ENCODE measurements at places on chromosomes 12 and 14.

- no peak for DNase-seq
These were observed 62.7 kb downstream of the NDUFA12 start for GRCh38 chr12:94940771-94941170.

- no peak for DNase-seq
These were observed 47.1 kb upstream of the KICS2 start for GRCh38 chr12:64269161-64269560.

GRCh38 chr12:42326541-42327226 lies 717 bp downstream of the PPHLN1 start:
- no peak for DNase-seq

GRCh38 chr14:63848890-63849289 lies 3.9 kb upstream of the SYNE2 start:
- DNase-seq: no peak
